ENCODE measurements at places on chromosomes 13 and 19. TPM values are rescaled to one million over a fixed set of nuclear protein-coding genes. Genes with fewer than 3 reads are reported as not detected.

Gene METTL21C
- polyA plus RNA-seq: not detected

Gene ZNF382
- polyA plus RNA-seq: 1.3 TPM

Gene KLK3
- not detected for polyA plus RNA-seq

Gene CGB5
- polyA plus RNA-seq: not detected

Gene FGF21
- polyA plus RNA-seq: not detected

Gene ADGRE3
- polyA plus RNA-seq: 0.66 TPM

Measured in immature natural killer cell (primary cell).